ENCODE measurements at places on chromosomes 3 and 15. TPM values are rescaled to one million over a fixed set of nuclear protein-coding genes. Genes with fewer than 3 reads are reported as not detected.

TF gene
- total RNA-seq: not detected

BCHE gene
- 36.5 TPM for total RNA-seq

RPP14 gene
- total RNA-seq: 12.3 TPM

ZBED2 gene
- not detected for total RNA-seq

WDR49 gene
- 0.20 TPM for total RNA-seq

TM6SF1 gene
- total RNA-seq: 30.9 TPM

ALDH1L1 gene
- not detected for total RNA-seq

ATR gene
- total RNA-seq: 17.3 TPM

CISH gene
- 0.20 TPM for total RNA-seq

XCR1 gene
- total RNA-seq: not detected

ST3GAL6 gene
- total RNA-seq: 24.8 TPM

Data from lung microvascular endothelial cell (primary cell).